Muscle of back (tissue), 13 donors: ENCODE measurements at places on chromosomes 6 and 20. TPM values are rescaled to one million over a fixed set of nuclear protein-coding genes. Genes with fewer than 3 reads are reported as not detected.

Gene RAMACL
- not detected for polyA plus RNA-seq

Gene CALHM6
- polyA plus RNA-seq: 2.8 TPM

Gene ACTL10
- polyA plus RNA-seq: 0.42 TPM

Gene PRPH2
- 3.4 TPM for polyA plus RNA-seq

Gene FAM83D
- polyA plus RNA-seq: 6.6 TPM

Gene CLPSL1
- not detected for polyA plus RNA-seq

Gene TOMM34
- 13.1 TPM for polyA plus RNA-seq

Gene C6orf132
- polyA plus RNA-seq: 0.46 TPM

Gene COL9A1
- polyA plus RNA-seq: 6.1 TPM

- no peak for DNase-seq
These were observed 205.6 kb downstream of the ALDH8A1 start for GRCh38 chr6:134744301-134744700.

DNA sequence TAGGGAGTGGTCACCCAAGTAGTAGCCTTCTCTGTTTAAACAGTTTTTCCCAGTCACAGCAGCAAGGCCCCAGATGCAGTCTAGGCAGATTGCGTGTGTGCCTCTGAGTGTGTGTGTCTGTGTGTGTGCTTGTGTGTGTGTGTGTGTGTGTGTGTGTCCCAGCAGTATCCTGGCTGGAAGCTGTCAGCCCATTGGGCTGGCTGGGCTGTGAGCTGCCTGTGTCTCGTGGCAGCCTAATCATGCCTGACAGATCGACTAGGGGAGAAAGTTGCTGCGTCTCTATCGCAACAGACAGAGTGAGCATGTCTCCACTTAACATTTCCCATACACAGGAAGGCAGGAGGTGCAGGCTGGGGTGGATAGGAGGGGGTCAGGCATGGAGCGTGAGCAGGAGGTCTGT is 42.9 kb upstream of the LRFN2 start:
- DNase-seq: no peak

DNA sequence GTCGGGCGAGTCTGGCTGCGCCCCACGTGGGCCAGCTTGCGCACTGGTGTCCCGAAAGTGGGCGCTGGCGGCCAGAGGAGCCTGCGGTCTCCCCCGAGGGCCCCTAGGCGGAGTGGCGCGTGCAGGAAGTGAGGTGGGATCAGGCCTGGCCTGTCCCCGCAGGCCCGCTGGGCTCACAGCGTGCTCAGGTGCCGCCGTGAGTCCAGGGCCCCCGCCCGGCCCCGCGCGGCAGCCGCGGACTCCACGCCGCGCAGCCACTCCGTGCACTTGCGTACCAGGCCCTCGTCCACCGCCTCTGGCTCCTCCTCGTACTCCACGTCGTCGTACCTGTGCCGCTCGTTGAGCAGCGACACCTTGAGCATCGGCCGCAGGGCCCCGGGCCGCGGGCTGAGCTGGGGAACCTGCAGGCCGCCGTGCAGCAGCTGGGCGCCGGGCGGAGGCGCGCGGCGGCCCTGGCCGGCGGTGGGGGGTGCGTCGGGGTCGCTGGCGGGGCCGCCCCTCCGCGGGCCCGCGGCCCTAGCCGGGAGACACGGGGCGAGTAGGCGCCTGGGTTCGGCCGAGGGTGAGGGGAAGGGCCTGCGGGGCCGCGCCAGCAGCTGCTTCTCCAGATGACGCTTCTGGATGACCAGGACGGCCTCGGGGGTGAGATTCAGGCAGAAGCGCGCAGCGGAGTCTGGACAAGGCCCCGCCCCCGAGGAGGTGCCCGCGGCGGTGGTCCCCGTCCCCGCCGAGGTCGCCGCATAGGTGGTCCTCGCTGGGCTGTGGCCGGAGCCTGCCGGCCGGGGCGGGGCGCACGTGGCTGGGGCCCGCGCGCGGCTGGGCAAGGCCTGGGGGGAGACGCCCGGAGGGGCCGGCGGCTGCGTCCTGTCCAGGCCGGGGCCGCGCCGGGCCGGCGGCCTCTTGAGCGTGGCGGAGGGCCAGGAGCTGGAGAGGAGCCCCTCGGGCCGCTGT is 835 bp downstream of the PRR18 start:
- DNase-seq: peak; percentile 22

DNA sequence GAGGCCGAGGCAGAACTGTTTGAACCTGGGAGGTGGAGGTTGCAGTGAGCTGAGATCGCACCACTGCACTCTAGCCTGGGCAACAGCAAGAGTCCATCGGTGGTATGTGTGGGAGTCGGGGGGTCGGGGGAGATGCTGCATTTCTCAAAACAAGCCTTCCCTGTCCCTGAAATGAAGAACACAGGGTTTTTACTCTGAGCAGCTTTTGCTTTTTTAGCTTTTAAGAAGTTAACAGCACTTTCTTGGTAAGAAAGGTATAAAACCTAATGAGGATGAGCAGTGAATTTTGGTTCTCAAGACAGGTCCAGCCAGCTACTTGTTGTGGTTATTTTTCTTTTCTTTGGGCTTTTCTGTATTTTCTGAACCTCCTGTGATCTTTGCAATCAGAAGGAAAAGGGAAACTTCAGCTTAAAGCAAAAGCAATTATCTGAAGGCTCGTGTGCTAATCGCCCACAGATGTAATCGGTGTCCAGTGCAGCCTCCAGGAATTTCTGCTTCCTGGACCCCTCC is 3.7 kb downstream of the RPL10A start:
- no peak for DNase-seq

DNA sequence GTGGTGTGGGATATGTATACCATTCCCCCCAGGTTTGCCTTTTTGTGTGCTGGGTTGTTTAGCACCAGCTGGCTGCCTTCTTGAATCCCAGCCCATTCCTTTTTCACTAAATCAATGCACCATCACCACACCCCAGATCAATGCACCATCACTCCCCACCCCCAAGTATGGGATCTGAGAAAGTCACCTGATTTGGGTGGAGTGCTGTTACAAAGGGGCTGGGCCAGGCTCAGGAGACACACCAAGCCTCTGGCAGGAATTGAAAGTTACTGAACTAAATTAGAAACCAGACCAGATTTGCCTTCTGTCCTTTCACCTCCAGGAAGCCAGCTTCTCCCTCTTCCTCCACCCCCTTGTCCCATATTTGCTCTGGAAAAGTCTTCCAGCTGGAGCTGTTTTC is 19.6 kb upstream of the PKHD1 start:
- no peak for DNase-seq

GRCh38 chr20:22698259-22698842 is 114.0 kb upstream of the FOXA2 start:
- DNase-seq: no peak

DNA sequence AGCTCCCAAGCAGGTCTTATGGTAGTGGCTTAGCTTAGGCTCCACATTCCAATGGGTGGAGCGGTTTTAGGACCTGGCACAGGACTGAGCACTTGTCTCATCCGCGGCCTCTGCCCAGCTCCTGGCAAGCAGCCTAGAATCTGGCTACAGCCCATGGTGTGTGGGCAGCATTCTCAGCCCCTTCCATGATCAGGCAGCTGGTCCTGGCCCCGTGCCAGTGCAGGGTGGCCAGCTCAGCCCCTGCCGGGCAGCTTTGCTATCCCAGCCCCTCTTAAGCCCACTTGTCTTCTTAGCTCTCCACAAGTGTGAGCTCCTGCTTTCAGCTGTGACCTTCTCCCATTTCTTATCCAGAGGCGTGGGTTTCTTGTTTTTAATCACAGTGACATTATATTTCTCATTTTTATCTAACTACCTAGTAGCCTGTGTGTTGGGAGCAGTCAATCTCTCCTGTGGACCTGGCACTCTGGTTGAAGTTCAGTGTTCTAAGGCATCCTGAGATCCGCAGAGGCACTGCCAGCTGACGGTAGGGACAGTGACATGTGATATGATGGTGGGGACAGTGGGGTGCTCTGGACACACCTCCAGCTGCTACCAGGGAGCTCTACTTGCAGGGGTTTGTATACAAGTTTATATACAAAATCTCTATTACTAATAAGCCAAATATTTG is 119.9 kb upstream of the PRND start:
- peak; percentile 76 for DNase-seq

DNA sequence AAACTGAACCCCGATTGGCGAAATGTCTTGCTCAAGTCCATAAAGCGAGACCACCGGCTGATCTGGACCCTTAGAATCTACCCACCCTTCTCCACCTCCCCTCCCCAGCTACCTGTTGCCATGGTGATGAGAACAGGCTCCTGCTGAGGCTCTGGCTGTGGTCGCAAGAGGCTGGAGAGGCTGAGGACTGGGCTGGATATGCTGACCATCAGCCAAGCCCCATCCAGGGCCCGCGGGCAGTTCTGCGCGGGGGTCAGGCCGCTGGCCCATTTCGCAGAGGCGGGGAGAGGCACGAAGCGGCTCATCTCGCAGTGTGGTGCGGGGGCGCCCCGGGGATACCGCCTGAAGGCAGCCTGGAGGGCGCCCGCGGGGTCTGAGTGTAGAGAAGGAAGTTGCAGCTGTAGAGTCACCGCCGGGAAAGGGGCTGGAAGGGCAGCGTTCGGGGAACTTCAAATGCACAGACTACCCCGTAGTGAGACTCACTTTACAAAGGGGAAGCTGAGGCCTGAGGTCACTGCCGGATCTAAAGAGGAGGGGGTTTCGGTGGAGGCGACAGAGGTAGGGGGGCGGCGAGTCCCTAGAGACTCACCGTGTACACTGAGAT is 671 bp downstream of the TAPBP start:
- DNase-seq: no peak

- DNase-seq: no peak
These were observed 96.8 kb upstream of the GJE1 start for GRCh38 chr6:142035890-142036289.

GRCh38 chr6:138607478-138608433 is 108.5 kb upstream of the NHSL1 start:
- no peak for DNase-seq

DNA sequence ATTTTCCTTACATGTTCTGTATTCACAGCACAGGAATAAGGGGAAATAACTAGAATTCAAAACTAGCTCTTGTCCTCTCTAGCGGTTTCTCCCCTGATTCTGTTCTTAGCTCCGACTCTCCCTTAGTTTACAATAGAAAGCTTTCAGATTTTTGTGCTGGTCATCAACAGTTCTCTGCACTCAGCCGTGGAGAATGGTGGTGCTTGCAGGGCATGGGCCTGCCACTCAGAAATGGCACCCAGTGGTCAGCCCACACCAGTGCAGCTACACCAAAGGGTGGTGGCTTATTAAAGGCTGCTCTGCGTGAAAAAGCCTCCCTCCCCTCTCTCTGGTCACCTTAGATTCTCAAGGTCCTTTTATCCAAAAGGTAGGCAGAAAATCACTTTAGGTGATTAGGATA is 123.5 kb downstream of the SASH1 start:
- DNase-seq: no peak

DNA sequence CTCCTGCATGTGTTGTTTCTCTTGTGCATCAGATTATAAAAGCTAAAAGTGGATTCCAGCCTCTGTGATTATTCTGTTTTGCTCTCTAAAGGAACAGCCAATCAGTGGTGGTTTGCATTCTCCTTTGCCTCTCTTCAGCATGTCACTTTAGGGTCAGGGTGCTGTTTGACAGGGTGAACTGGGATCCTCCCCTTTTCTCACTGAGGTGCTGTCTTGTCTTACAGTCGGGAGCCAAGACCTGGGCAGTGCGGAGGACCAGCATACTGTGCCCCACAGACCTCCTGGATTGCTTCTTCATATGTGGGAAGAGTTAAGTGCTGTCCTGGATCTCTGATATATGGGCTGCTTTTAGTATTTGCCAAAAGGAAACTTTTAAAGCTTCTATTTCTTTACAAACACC is 15.2 kb upstream of the CST2 start:
- no peak for DNase-seq

DNA sequence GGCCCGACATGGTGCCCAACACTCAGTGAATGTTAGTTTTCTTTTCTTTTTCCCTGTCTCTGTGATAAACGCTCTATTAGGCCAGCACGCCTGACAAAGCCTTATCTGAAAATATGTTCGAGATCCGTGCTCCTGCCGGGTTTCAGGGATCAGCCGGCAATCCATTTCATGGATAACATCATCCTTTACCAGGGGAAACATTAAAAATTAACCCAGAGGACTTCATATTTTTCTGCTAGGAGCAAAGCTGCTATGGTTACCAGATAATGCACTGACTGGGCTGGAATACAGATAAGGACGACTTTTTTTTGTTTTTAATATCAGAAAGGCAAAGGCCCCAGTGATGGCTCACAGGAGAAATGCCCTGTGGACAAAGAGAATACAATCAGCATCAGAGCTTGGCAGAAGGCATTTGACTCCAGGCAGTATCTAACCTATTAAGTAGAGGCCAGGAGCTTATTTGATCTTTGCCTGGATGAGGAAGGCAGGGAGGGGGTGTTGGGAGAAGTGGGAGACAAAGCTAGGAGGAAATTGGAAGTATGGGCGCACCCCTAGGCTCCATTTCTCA is 482.0 kb upstream of the CHD6 start:
- DNase-seq: no peak
